Fibroblast of upper back skin (primary cell): ENCODE measurements at places on chromosomes 12 and 14.

DNA sequence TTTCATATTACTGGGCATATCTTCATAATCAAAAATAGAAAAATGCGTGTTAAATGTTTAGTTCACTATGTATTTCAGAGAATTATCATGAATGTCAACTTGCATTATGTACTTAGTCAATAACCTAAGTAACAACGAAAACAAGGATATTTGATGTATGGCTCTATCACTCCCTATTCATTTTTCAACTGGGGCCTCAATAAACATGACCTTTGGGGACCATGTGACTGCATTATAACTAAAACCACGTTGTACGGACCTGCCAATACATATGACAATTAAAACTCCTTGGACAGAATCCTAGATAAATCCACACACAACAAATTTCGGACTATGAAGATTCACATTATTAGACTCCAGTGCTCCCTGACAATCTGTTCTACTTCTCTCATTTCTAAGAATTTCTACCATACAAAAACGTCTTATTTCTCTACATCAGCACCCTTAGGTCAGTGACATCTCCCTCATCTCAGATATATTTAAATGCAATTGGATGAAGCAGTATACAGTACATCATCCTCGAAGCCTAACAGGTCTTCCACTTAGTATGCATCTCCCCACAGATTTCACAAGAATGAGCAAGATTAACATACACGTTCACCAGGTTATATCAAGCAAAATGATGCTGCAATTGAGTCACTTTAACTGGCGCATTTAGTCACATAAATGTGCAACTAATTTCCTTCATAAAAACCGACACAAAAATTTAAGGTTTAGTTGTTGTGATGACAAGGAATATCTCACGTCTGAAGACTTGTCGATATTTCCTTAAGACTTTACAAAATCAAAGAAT is 1.5 kb downstream of the UBE2N start:
- no peak for DNase-seq

- no peak for DNase-seq
Measured at GRCh38 chr12:41988715-41989114, 156.0 kb downstream of the GXYLT1 start.

DNA sequence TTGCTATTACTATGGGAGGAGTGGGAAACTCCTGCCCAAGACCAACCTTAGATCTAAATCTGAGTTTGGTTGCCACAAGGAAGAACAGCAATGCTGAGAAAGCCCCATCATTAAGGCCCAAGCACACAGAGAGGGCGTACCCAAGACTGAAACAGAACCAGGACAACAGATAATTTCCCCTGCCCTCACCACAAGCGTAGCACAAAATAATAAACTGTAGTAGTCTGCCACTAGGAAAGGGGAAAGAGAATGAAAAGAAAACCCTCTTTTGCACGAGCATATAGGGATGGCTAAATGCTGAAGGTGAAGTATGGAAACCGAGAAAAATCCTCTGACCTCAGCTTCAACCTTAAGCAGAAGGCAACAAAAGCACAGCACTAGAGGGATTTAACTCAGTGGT is 76.5 kb upstream of the DHRS4 start:
- DNase-seq = no peak

- no peak for DNase-seq
Measured at GRCh38 chr12:81221681-81222080, 143.8 kb downstream of the ACSS3 start.
